CD4-positive, alpha-beta memory T cell (primary cell): ENCODE measurements at places on chromosomes 6 and 20.

DNA sequence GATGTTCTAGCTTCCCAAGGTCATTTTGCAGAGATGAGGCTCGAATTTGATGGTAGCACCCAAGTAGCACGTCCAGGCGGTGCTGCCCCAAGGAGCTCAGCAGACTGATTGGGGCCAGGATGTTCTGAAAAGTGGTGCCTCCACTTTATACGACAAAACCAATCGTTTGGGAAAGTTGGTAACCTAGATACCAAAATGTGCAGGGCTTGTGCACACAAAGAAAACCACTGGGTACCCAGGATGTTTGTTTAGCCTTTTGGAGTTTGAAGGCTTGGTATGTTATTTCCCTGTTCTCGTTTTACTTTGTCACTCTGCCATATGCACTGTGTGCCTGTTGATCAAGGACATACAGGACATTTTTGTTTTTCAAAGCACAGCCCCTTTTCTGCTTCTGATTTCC is 40.7 kb upstream of the PBOV1 start:
- DNase-seq = no peak

DNA sequence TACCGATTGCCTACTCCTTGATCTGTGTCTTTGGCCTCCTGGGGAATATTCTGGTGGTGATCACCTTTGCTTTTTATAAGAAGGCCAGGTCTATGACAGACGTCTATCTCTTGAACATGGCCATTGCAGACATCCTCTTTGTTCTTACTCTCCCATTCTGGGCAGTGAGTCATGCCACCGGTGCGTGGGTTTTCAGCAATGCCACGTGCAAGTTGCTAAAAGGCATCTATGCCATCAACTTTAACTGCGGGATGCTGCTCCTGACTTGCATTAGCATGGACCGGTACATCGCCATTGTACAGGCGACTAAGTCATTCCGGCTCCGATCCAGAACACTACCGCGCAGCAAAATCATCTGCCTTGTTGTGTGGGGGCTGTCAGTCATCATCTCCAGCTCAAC is 13.5 kb downstream of the CCR6 start:
- DNase-seq = no peak

DNA sequence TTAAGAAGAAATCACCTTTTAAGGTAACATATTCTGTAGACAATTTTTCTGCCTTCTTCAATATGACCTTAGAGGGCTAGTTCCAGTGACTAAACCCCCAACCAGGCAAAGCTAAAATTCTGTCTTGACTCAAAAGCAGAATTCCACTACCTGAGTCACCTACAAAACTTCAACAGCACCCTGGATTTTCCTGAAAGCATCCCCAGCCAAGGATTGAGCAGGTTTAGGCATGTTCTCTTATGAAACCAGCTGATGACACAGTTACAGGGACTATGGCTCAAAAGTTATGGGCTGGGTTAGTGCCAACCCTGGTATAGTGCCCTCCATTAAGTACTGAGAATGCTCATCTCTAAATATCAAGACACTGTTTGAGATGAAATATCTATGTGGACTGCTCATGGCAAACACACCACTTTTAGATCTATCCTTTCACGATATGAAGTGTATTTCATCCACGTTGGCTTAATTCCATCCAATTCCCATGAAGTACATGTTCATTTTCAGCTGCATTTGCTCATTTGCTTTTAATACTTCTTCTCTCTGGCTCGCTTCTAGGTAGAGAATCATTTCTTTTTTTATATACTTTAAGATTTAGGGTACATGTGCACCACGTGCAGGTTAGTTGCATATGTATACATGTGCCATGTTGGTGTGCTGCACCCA is 53.6 kb upstream of the TNFAIP3 start:
- DNase-seq = no peak

- DNase-seq = no peak
Observed at GRCh38 chr6:153511896-153512496, 380.9 kb upstream of the RGS17 start.

DNA sequence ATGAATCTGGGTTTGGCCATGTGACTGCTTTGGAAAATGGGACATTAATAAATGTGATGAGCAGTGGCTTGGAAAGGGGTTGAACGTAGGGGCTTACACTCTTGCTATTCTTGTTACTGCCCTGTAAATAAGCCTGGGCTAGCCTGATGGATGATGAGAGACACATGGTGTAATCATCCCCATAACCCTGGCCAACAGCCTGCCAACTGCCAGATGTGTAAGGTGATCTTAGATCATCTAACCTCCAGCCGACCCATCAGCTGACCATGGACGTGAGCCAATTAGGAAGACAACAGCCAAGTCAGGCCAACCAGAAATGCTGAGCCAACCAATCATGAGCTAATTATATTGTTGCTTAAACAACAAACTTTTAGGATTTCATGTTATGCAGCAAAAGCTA is 25.2 kb downstream of the FBXO30 start:
- no peak for DNase-seq

- no peak for DNase-seq
Observed at GRCh38 chr6:148969603-148970061, 222.8 kb downstream of the UST start.
